ENCODE measurements at places on chromosomes 4 and X.

DNA sequence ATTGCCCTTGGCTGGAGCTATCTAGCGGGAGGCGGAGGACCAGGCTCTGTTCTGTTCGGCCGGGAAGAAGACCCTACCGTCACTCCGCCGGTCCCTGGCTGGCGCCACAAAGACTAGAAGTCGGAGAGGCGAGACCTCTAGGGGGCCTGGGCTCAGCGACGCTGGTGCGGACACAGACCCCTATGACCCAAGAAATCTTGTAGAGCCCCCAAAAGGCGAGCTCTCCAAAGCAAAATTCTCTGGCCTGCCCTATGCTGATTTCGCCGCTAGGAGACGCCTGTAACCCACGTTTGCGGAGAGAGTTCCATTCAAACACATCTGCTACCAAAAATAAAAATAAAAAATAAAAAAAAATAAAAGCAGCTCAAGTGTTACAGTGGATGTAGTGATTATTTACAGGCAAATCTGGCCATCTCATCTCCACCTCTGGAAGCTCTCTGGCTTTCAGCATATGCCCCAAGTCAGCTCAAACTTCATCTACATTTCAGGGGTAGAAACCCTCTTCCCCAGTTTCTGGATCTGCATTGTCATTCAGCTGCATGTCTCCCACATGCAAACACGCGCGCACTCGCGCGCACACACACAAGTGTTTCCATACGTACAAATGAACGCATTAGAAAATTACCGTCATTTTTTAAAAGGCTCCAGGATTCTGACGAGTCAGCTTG is 2.4 kb upstream of the PCDH10 start:
- DNase-seq: peak; percentile 54

DNA sequence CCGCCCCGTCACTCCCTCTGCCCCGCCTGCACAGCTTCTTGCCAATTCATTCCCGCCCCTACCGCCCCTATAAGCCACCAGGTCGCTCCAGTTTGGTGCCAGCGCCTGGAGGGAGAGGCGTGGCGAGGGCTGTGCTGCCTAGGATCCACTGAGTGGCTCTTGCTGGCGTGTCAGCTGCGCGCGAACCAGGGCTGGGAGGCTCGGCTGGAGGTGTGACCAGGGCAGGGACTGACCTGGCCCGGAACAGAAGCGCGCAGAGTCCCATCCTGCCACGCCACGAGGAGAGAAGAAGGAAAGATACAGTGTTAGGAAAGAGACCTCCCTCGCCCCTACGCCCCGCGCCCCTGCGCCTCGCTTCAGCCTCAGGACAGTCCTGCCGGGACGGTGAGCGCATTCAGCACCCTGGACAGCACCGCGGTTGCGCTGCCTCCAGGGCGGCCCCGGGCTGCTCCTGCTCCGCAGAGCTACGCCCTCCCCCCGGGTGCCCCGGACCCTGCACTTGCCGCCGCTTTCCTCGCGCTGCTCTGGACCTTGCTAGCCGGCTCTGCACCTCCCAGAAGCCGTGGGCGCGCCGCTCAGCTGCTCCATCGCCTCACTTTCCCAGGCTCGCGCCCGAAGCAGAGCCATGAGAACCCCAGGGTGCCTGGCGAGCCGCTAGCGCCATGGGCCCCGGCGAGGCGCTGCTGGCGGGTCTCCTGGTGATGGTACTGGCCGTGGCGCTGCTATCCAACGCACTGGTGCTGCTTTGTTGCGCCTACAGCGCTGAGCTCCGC is at the start of gene GPR78:
TSS of gene GPR78 (plus strand) at position 72 of the 773 bp plus-strand sequence. CDS start at position 663, 591 bp downstream.
- DNase-seq: peak; percentile 19

DNA sequence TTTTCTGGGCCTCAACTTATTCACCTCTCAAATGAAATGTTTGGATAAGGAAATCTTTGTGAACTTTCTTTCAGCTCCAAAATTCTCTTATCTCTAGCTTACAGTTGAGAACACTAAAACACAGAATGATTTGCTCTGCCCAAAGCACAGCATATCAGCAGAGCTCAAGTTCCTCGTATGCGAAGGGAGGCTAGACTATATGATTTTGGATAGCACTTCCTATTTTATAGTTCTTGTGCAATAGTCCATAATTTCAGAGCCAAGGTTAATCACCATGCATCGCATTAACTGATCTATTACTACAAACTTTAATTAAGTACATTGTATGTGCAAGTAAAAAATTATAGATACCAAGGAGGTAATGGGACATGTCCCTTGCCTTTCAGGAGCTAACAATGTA is 27.0 kb upstream of the KLHL13 start:
- no peak for DNase-seq

DNA sequence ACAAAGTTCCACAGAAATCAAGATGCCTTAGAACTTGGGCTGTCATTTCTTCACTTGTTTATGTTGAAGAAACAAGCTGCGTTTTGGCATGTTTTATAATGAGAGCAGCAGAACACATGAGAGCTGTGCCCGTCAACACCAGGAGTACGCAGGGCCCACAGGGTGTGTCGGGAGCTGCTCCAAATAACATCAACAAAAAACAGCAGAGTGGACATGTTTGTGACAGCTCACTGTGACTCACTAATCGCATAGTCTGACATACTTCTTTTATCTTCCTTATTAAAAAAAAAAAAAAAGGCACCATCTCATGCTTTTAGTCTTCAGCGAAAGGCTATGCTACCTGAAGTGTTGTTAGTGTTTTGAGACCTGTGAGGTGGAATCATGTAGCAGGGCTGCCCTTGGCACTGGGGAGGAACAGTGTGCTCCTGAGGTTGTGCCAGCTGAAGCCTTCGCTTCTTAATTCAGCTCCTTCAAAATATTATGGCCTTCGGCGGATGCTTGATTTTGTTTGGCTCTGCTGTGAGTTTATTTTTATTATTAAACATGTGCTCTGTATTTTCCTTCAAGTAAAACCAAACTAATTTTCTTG is 32.8 kb downstream of the FHDC1 start:
- peak; percentile 93 for DNase-seq

- no peak for DNase-seq
Measured at GRCh38 chr4:42627885-42628646, 28.8 kb downstream of the ATP8A1 start.

- DNase-seq: no peak
Measured at GRCh38 chr4:153799694-153800074, 10.8 kb upstream of the SFRP2 start.

DNA sequence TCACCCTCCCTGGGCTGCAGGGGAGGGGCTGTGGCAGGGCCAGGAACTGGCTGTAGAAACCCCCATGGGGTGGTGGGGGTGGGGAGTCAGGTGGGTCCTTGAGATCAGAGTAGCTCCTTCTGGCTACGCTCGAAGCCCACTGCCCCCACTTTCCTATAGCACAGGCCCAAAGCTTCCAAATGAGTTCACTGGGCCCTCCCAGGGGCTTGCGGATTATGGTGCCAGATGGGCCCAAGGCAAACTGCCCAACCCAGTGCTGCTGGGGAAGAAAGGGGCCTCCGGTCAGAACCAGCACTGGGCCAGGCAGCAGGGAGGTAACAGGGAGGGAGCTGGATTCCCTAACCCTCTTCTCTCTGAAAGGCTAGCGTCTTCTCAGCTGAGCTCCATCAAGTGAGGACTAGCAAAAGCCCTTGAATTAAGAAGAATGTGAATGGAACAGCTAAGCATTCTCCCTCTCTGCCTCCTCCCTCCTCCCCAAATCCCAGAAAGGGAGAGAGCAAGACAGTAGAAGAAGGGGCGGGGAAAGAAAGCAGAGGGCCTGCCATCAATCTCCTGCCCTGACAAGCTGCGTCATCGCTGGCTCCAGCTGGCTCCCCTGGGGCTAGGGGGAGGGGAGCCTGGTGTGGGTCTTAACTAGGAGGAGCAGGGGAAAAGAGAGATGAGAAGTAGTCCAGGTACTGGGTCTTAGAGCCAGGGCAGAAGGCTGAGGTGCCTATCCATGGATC is 34.7 kb downstream of the FRMPD3 start:
- peak; percentile 11 for DNase-seq

GRCh38 chr4:24067367-24068193 is 177.7 kb upstream of the PPARGC1A start:
- DNase-seq: peak; percentile 82

DNA sequence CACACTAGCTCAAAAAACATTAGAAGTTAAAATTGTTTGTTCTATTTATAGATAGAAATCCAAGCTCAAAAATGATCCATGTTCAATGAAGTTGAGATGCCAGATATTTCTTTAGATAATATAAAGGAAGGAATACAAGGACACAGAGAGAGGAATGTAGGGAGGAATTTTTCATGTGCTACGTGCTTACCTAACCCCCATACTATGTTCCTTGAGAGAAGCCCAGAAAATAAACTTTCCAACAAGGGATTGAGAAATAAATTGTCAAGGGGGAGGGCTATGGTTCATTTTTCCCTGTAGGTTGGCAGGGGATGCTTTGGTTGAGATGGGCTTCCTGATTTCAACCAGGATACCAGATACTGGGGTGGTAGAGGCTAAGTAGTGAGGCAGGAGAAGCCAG is 15.6 kb upstream of the ADH5 start:
- DNase-seq: no peak

GRCh38 chr4:76197971-76198410 is 15.6 kb downstream of the SCARB2 start:
- DNase-seq: peak; percentile 46

DNA sequence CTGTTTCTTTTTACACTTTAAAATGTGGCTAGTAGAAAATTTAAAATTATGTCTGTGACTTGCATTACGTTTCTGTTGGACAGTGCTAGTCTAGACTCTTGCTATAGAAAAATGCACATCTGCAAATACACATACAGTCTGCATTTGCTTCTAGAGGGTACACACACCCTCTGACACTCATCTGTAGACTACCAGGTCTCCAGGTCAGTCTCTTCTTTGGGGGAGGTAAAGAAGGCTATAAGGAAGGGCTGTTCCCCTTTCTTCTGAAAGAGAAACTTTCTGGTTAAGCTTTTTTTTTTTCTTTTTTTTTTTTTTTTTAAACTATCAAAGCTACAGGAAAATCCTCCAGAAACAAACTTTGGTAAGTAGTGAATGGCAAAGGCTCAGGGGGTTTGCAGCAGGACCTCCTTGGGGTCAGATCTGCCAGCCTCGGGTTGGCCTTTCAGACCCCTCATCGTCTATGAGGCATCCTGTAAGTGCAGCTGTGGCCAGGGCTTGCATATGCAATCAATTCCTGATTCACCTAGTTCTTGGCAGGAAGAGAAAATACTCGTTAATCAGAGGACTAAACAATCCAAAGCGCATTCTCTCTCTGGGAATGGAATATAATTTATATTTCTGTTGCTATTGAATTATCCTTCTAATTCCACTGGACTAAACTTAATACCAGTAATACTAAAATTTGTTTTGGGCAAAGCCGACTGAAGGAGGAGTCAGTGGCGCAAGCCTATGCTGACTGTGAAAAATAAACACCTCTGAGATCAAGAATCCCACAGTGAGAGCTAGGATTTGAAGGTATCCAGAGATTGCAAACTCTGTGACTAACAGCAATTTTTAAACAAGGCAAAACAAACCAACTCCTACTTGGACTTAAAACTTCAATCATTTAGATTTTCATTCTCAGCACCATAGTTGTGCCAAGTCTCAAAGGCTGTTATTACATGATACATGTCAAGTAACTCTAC is 109.3 kb upstream of the TBC1D9 start:
- no peak for DNase-seq

- DNase-seq: no peak
Measured at GRCh38 chr4:109128589-109128988, 173.9 kb downstream of the COL25A1 start.

- no peak for DNase-seq
Measured at GRCh38 chrX:11040405-11040804, 70.7 kb upstream of the HCCS start.

DNA sequence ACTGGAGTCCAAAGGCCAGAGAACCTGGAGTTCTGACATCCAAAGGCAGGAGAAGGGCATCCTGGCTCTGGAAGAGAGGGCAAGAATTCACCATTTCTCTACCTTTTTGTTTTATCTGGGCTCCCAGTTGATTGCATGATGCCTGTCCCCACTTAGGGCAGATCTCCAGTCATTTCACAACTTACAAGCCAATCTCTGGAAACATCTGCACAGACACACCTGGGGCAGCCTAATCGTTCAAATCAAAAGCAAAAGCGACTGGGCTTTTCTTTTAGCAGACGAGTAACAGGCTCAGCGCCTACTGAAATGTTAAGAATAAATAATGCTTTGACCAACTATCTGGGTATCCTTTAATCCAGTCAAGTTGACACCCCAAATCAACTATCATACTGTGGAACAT is 136.0 kb upstream of the NPY2R start:
- DNase-seq: no peak

DNA sequence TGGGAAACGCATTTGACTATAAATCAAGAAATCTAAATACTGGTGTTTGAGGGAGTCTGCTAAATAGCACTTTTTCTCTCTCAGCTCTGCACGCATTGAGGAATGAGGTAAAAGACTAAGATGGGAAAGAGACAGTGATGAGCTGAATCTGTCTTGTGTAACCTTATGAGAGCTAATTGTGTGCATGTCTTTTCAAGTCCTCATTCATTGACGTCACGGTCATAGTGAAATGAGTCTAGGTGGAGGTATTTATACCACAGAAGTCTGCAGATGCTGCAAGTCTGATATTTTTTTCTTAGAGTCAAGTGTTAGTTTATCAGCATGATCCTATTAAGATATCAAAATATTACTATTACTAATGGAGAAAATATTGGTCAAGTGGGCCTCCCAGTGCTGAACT is 361.5 kb upstream of the HS3ST1 start:
- peak; percentile 16 for DNase-seq

DNA sequence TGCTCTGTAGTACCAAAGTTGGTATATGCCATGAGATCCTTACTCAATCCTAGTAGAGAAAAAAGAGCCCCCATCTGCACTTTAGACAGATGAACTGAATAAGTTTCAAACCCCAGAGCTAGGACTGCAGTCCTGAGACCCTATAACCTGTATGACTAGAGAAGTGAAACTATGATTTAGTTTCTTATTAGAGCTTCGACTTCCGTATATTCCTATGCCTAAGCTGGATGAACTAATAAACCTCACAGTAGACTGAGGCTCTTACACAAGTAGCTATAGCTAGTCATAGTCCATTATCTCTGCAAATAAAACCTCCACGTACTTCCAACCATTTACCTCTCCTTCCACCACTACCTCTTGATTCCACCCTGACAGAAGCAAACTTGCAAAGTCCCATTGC is 6.3 kb upstream of the OTUD4 start:
- no peak for DNase-seq

- DNase-seq: peak; percentile 18
Measured at GRCh38 chr4:187663076-187663475, 332.5 kb upstream of the ZFP42 start.

DNA sequence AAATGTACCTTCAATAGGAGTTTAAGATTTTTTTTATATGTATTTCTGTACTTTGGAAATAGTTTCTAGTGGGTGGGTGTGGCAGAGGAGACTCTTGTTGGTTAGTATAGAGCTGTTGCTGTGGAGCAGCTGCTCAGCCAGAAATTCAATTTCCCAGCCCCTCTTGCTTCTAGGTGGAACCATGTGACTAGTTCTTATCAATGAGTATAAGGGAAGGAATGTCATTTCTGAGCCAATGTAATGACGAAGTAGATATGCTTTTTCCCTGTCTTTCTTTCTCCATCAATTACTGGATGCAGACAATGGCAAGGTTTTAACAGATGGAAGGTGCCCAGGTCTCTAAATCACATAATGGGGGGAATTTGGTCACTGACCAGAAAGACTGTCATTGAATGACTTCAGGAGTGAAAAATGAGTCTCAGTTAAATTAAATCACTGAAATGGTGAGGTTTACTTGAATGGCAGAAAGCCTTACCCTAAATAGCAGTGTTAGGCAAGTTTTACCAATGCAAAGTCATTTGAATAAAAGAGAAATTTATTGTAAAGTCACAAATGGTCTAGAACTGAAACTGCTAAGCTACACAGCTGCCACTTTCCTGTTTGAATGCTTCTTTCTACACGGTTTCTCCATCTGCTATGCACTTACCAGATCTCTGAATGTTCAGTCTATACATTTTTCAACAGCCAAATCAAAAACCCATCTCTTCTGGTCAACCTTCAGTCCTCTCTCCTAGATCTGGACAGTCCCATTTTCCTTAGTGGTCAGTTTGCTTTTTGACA is 795.4 kb upstream of the MAGEB2 start:
- no peak for DNase-seq
